ENCODE measurements at places on chromosomes 4 and X.

- DNase-seq, result no peak
Measured at GRCh38 chr4:23039818-23040217, 347.1 kb downstream of the GBA3 start.

DNA sequence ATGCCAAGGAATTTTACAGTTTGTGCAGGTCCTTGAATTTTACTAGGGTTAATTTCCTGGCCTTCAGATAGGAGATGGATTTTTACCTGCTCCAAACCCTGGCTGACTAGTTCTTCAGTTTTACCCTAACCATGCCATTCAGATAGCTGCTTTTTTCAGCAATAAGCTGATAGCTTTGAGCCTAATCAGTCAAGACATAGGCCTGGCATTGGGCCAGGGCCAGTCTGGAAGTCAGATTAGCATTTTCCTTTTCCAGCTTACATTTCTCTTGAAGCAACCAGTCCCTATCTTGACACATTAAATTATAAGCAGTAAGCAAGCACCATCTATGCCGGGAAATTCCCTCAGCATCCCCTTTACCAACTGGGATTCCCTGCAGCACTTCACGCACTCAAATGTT is 177.1 kb downstream of the ADGRA3 start:
- no peak for DNase-seq

DNA sequence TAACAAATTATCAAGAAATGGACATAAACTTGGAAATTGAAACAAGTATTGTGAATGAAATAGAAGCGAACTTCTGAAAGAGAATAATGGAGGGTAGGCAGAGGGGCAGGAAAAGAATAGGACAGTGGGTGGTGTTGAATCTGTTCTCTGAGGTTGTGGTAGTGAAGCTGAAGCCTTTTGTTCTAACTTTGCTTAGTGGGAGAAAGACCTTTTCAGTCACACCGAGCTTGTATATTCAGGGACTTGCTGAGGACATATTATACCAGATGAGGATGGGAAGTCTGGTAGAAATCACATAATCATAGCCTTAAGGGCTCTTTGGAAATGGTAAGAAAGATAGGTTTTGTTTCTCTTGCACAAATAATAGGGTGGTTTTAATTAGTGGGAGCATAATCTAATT is 115.4 kb upstream of the NDST4 start:
- no peak for DNase-seq

DNA sequence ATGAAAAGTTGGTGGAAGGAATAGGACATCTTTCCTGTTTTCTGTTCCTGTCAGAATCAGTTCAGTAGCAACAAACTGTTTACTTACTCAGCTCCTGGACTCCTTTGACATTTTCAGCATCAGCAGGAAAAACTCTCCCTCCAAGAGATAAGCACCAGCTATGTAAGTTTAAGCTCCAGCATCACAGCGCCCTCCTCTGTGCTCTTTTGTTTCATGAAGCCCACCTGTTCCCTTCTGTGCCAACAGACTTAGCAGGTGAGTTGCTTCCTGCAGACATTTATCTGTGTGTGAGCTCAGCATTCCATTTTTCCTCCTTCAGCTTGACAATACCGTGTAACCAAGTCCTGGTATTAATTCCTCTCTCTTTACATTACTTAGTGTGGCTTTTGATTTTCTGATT is 644.1 kb upstream of the AGA start:
- DNase-seq, result no peak

DNA sequence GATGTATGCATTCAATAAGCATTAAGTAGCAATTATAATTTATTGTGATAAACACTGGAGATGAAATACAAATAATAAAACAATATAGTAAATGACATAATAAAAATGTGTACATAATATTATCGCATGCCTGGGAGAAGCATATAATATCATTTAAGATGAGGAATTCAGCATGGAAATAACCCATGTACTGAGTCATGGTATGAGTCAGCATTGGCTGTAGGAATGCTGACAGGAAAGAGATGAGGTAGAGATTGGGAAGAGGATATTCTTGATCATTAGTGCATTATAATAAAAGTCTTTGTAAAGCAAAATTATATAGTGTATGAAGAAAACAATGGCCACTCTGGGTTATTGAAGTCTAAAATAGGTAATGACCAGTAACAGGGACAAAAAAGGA is 82.8 kb downstream of the MAGEB10 start:
- DNase-seq, result no peak

DNA sequence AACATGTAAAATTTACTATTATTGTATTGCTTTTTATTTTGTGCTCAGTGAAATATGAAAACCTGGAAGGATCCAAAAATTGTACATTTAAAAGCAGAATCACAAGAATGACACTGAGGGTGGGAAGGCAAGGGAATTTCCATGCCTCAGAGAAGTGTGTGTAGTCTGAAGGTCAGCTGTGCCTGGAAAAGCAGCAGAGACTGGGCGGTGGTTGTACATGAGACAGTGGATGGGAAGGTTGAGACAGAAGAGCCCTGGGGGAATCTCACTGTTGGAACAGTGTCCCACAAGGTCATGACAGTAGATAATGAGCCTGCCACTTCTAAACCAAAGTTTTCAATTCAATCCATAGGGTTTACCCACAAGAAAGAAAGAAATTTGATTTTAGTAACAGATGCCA is 17.1 kb upstream of the ANTXR2 start:
- DNase-seq, result no peak

Data from GM13977 (cell line).